ENCODE measurements at places on chromosomes 2 and 18. TPM values are rescaled to one million over a fixed set of nuclear protein-coding genes. Genes with fewer than 3 reads are reported as not detected.
A peak's percentile ranks its signal among the peaks of the same experiment; 100 is the strongest.

GRCh38 chr18:12656938-12657683, 796 bp downstream of the SPIRE1 start:
- no peaks in the 10 kb centered on the region for H3K27me3 ChIP-seq
- DNase-seq: peak; percentile 6
- H3K27ac ChIP-seq: no peak overlapping the region

GRCh38 chr2:3940661-3941060, 237.3 kb downstream of the DCDC2C start:
- no peak for DNase-seq
- H3K4me3 ChIP-seq: no peak overlapping the region
- no peak overlapping the region for H3K27ac ChIP-seq
- no peaks in the 10 kb centered on the region for H3K4me1 ChIP-seq

DNA sequence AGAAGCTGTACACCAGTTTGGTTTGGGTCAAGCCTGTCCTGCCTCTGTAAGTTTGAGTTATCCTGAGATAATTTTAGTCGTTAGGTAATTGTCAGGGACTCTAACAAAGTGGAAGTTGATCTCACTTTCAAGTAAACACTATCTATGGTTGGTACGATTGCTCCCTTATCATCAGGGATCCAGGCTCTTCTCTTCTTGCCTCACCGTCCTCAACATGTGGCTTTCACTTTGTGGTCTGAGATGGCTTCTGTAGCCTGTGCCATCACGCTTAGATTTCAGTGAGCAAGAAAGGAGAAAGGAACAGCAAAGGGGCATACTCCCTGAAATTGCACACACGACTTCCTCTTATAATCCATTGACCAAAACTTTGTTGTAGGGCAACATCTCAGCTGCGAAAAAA, 115.6 kb downstream of the CTAGE1 start:
- H3K4me1 ChIP-seq: no peaks in the 10 kb centered on the region
- H3K27me3 ChIP-seq: peaks cover 5% of the 10 kb centered on the region
- no peak overlapping the region for H3K4me3 ChIP-seq

DNA sequence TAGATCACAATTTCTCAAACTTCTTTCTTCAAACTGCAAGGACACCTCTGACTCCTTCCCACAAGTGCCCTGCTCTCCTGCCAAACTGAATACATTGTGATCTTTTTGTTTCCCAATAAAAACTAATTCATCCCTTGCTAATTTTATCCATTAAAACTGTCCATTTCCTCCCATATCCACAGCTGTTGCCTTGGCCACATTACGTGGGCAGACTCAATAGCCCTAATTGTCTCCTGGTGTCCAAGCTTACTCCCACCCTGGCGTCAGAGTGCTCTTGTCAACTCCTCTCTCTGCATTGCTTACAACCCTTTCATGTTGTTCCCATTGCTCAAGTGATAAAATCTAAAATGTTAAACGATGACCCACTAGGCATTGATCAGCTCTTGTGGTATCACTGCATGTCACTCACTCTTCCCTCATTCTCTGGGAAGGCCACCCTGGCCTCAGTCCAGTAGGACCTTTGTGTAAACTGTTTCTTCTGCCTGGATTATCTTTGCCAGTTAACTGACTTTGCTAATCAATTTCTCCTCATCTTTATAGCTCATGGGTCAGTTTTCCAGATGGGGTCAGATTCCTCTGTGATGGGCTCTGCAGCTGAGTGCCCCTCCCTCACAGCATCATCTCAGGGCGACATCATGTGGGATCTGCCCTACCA, 525.0 kb downstream of the SLC4A3 start:
- no peak overlapping the region for H3K4me3 ChIP-seq
- no peak overlapping the region for H3K27ac ChIP-seq
- no peaks in the 10 kb centered on the region for H3K27me3 ChIP-seq
- H3K4me1 ChIP-seq: no peaks in the 10 kb centered on the region
- no peak for DNase-seq
- H3K36me3 ChIP-seq: no peaks in the 10 kb centered on the region

DNA sequence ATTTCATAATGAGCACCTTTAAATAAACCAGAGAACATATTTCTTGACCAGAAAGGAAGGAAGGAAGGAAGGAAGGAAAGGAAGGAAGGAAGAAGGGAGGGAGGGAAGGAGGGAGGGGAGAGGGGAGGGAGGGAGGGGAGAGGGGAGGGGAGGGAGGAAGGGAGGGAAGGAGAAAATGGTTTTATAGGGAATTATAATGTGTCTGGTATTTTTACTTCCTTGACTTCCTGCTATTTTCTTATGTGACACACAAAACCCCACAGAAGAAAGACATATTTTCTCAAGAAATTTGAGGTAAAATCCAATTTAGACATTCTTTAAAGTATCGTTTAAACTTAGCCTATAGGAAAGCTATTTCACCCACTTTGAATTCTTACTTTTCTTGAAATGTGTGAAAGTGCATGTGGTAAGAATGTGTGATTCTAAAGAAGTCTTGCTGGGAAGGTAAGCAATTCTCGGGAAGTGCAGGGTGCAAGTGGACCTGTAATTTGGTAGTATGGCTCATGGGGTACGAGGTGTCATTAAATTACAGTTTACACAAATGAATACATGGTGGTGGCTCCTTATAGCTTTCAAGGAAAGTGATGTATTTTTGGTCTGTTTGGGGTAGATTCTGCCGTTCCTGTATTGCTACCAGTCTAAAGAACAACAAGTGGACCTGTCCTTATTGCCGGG, 18.0 kb downstream of the RNF125 start:
- H3K27ac ChIP-seq: peak overlapping the region; percentile 38
- no peak overlapping the region for H3K4me3 ChIP-seq
- DNase-seq: no peak
- peaks cover 72% of the 10 kb centered on the region for H3K4me1 ChIP-seq

The CRYGD gene
- total RNA-seq: not detected

The CRIM1 gene
- 5.8 TPM for total RNA-seq

The RPRM gene
- total RNA-seq: not detected

The ACKR3 gene
- 4.5 TPM for total RNA-seq

The NDC80 gene
- total RNA-seq: 5.1 TPM

The ABCG5 gene
- total RNA-seq: not detected

All from T-cell (primary cell).